ENCODE measurements at places on chromosomes 16 and 17. TPM values are rescaled to one million over a fixed set of nuclear protein-coding genes. Genes with fewer than 3 reads are reported as not detected.

GNG13 gene
- total RNA-seq = not detected

UTS2R gene
- 1.4 TPM for total RNA-seq

GNAO1 gene
- 65.3 TPM for total RNA-seq

FNDC8 gene
- not detected for total RNA-seq

CMTM1 gene
- 1.3 TPM for total RNA-seq

XAF1 gene
- total RNA-seq = 21.7 TPM

CDRT4 gene
- total RNA-seq = 1.7 TPM

CFAP119 gene
- 0.52 TPM for total RNA-seq

TSPAN10 gene
- total RNA-seq = 0.50 TPM

SNAI3 gene
- total RNA-seq = 0.55 TPM

GJD3 gene
- total RNA-seq = 1.3 TPM

CACNG1 gene
- not detected for total RNA-seq

TAT gene
- total RNA-seq = not detected

DNA sequence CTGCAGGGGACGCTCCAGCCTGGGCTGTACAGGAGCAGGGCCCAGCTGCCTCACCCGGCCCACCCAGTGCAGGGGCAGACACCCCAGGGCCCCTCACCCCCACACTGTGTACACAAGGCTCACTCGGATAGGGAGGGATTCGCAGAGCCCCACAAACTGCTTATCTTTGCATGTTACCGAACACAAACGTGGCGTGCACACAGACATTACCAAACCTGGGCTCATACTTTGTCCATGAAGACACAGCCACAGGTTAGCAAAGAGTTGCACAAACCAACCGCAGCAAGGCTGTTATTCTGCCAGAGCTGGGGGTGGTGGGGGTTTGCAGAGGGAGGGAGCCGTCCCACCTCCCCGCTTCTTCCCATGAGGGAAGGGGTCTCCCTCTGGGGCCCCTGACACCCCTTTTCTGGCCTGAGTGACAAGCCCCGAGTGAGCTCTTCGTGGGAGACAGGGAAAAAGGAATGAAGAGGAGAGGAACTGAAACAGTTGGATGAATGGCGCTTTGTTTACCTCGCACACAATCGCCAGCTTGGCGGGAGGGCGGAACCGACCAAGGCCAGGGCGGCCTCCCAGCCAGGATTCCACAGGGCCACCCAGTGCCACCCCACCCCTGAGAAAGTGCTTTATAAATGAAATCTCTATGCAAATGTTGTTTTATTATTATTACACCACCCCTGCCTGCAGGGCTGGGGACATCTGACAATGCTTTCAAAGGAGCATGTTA is 434 bp upstream of the CPSF4L start:
- no peak for DNase-seq

DNA sequence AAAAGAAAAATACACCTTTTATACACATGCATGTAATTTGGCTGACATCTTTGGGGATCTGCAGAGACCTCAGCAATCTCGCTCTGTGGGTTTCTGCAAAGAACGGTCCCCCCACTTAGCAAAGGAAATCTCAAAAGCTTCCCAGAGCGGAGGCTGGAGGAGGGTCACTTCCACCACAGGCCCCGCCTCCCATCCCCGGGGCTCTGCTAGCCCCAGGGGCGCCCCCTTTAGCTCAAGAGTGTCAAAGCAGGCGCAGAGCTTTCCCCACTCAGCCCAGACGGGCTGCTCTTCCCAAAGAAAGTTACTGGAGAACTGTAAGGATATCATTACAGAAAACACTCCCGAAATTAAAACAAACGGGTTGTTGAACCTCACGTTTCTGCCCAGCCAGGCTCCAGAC is 11.4 kb downstream of the SLC13A5 start:
- peak; percentile 39 for DNase-seq

GRCh38 chr17:64216338-64217248 is 46.5 kb downstream of the TEX2 start:
- peak; percentile 40 for DNase-seq

GRCh38 chr17:27407916-27408864 is 48.1 kb upstream of the KSR1 start:
- DNase-seq = no peak

GRCh38 chr17:34993031-34993430 is 12.7 kb downstream of the LIG3 start:
- no peak for DNase-seq

DNA sequence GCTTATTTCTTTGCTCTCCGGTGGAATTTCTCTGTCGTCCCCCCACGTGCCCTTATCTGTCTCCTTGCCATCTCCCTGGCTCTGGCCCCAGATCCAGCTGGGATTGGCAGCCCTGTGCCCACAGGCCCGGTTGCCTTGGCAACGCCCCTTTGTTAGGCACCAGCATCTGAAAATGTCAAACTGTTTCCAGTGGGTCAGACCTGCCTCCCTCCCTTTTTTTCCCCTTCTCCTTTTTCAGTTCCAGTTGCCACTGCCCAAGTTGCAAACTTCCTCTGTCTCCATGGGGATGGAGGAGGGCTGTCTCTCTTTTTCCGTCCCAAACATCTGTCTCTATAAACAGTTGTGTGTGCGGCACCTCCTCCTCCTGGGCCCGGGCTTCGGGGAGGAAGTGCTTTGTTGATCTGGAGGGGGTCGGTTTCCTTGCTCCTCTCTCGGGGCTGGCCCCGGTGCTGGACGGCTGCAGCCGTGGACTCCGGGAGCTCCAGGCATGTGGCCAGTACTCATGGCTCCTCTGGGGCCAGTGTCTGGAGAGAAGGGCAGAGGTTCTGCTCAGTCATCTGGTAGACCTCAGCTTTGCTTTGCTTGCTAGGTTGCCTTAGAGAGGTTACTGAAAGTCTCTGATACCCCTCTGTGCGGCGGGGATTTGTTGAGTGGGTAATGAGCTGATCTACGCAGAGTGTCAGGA is 35.3 kb downstream of the SOCS3 start:
- DNase-seq = peak; percentile 92

- DNase-seq = peak; percentile 49
These were observed 46.6 kb downstream of the NUP93 start for GRCh38 chr16:56776562-56776961.

GRCh38 chr17:1865252-1866037 is 35.6 kb downstream of the RPA1 start:
- DNase-seq = no peak

- no peak for DNase-seq
These were observed 1.2 kb downstream of the HDAC5 start for GRCh38 chr17:44121997-44122815.

DNA sequence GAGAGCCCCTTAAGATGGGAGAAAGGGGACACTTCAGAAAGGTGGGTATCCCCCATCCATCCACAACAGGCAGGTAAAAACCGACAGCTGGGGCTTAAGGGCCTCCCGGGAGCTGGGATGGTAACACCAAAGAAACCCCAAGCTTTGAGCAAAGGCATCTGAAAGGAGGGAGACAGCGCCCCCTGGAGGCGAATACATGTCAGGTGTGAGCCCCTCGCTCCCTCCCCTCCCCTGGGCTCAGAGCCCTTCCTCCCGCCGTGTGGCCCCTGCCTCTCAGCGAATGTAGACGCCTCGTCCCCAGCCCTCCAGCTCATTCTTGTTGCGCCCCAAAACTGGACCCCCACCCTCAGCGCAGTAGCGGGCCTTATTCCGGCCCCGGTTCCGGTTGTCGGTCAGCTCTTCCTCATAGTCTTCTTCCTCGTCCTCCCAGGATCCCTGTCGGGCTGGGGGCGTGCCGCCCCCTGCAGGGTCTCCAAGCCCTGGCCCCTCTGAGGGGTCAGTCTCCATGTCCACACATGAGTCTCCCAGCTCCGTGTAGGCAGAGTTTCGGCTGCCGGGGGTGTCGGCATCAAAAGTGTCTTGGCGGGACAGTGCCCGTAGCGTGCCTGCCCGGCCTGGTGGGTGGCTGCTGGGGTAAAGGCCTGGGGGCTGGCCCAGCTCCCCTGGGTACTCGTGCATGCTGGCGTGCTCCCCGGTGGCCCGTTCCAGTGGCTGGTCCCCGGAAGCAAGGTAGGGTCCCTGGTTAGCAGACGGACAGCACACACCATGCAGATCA is 9.1 kb upstream of the ARL5C start:
- peak; percentile 86 for DNase-seq

DNA sequence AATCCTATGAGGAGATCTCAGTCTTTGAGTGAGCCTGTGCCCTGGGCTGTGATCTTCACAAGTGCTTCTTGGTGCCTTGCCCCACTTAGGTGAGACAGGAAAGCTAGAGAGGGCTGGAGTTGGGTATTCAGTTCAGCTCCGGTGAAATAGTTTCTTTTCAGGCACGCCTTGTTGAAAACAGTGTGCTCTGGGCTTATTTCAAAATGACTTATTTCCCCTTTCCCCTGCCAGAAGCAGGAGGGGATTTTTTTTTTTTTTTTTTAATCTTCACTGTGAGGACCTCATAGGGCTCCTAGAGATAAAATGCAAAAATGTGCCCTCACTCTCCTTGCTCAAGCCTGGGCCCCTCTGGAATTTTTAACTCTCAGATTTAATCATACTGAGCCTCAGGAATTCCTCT is 27.2 kb downstream of the MOSMO start:
- no peak for DNase-seq

- no peak for DNase-seq
These were observed 10.3 kb downstream of the GSG1L2 start for GRCh38 chr17:9811537-9811936.

DNA sequence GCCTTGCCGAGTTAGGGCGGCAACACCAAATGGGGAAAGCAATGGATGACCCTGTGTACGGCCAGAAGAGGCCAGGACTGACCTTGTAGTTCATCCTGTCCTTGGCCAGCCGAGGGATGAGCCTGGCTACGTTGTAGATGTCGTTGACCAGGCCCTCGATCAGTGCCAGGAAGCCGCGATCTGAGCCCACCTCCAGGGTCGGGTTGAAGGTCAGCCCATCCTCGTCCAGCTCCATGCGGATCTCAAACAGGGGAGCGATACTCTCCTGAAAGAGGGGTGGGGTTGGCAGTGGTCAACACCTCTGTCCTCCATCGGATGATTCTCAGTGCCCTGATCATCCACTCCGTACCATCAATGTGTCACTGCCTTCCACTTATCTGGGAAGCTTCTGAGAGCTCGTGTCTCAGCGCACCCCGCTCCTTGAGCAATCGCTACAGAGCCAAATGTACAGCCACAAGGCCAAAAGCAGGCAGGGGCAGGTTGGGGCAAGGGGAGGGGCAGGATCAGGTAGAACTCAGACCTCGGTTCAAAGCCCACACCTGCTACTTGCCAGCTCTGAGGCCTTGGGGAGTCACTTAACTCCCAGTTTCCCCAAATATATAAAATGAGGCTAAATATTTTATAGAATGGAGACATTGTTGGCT is 39.9 kb downstream of the DNAH17 start:
- DNase-seq = no peak

- no peak for DNase-seq
These were observed 120.3 kb downstream of the AXIN2 start for GRCh38 chr17:65441053-65441605.

- no peak for DNase-seq
These were observed 10.0 kb upstream of the PRR29 start for GRCh38 chr17:63988127-63988478.

GRCh38 chr16:13950821-13951547 is 31.0 kb downstream of the ERCC4 start:
- DNase-seq = no peak
